Fibroblast of the conjunctiva (primary cell): ENCODE measurements at places on chromosomes 1 and 21.

GRCh38 chr21:35981514-35982070 is 78.7 kb downstream of the SETD4 start:
- no peak for DNase-seq

GRCh38 chr1:226548256-226549093 is at the start of gene STUM:
Gene STUM, plus strand, starts transcription at chr1:226548764. Its CDS starts 141 bp downstream, at chr1:226548905.
- DNase-seq = no peak

DNA sequence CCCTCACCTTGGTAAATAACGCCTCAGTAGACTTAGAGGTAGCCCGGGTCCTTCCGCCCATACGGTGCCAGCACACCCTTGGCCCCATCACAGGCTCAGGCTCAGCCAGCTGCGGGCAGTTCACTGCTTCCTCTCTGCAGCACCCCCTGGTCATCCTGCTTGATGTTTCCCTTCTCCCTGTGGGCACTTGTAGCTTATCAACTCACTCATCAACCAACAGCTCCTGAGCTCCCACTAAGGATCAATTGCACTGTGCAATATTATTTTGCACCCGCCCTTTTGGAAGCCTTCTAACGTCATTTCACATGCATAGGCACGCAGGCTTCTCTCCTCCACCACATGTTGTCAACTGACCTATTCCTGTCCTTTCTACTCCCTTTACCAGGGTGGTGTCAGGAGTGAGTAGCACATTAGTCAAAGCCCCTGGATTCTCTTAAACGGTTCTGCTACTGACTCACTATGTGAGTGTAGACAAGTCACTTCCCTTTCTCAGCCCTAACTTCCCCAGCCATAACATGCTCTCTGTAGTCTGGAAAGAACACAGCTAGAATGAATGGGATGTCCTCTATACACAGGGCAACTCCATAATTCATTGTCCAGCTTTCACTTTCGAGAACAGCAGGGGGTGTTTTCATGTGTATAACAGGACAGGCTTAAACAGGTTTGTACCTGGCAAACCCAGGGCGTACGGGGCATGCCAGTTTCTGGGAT is 47.1 kb upstream of the IRF2BP2 start:
- peak; percentile 46 for DNase-seq

GRCh38 chr1:58988752-58989151 is 204.9 kb upstream of the JUN start:
- no peak for DNase-seq

DNA sequence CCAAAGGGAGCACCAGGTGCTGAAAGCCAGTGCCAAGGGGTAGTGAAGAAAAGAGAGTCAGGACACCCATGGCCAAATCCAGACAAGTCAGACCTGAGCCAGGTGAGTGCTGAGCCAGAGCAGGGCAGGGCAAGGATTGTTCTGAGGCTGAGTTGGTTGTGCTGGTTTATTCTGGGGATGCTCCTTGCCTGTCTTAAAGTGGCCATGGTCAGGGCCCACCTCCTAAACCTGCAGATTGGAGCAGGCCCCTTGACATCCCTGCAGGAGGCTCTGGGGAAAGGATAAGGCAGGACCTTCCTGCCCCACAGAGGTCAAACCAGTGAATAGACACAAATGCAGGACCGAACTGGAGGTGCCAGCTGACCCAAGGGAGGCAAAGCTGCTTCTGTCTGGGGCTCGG is 138.4 kb downstream of the HIVEP3 start:
- DNase-seq = no peak

GRCh38 chr1:248140846-248141245 is 4.1 kb upstream of the OR2M5 start:
- DNase-seq = no peak

DNA sequence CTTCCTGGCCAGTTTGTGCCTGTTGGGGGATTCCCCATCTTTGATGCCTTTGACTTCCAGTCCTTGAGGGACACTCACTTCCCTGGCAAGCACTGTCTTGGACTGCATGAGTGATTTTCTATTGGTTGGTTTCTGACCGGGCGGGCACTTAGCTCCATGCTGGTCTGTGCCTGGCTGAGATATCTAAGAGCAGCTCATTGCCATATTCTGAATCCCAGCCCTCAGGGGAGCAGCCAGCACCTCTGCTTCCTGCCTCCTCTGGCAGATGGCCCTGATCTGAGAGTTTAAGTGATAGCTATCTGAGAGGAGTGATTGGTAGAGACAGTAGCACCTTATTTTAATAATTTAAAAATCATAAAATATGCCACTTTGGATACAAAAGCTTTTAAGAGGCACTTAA is 52.5 kb downstream of the DISC1 start:
- DNase-seq = no peak

- DNase-seq = no peak
These were observed 151.5 kb downstream of the CLEC20A start for GRCh38 chr1:178345238-178345637.

GRCh38 chr1:180053594-180054567 is 99.3 kb downstream of the CEP350 start:
- DNase-seq = no peak

DNA sequence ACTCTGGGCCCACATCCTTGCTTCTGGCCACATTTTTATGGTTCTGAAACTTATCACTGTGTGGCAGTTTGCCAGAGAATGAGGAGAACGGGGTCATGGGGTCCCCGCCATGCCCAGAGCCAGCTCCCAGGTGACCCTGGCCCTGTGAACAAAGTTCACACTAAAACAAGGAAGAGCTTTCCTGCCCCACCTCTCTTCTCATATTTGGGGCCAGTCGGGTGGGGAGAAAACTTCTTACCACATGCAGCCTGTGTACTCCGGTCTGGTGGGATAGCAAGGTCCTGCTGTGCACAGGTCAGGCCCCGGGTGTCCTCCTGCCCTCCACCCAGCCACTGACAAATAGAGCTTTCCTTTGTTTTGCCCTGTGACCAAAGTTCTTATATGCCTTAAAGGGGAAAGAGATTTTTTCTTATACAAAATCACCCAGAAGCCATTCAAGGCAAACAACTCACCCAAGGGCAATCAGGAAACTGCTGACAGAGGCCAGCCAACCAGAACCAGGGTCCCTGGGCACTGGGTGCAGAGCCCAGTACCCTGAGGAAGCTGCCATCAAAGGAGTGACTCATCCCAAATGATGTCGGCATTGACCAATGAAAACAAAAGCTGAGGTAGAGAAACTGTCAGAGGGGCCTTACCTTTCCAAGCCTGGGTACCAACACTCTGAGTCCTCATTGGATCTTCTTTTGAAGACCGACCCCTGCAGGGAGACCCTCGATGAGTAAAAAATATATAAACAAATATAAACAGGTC is 53.6 kb downstream of the OLIG1 start:
- DNase-seq = no peak

GRCh38 chr1:54136269-54136896 is 16.4 kb downstream of the CDCP2 start:
- DNase-seq = no peak

- no peak for DNase-seq
These were observed 1267.0 kb upstream of the NCAM2 start for GRCh38 chr21:19731251-19731650.

DNA sequence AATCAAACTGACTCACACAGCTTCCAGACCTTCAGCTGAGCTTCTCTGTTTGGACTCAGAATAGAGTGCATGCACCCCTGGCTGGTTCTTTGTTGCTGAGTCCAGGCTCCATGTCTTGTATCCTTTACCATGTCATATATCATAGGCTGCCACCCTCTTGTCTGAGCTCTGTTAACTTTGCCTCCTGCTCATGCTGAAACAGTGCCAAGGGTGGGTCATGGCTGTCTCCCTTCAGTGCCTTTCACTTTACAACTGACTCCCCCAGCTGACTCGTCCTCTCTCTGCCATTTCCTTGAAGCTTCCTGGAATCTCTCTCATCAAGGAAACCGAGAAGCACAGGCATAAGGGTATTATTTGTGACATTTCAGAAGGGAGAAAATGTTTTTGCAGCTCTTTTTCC is 885.3 kb downstream of the TTLL7 start:
- no peak for DNase-seq

DNA sequence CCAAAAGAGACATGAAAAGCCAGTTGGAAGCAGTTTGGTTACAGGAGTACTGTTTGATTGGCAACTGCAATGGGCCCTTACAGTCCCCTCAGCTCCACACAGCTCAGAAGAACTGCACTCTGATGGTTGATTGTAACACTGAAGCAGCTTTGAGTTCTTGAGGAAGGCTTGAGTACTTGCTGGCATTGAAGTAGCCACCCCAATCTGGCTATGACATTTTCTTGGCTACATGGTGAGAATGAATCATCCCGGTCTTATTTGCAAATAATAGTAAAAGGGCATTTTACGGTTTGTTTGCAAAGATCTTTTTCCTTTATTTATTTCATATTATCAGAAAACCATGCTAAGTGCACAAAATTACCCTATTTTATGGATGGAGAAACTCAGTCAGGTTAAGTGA is 159.7 kb upstream of the BEND5 start:
- DNase-seq = no peak

GRCh38 chr1:79969886-79970285 is 963.4 kb upstream of the ADGRL4 start:
- no peak for DNase-seq

DNA sequence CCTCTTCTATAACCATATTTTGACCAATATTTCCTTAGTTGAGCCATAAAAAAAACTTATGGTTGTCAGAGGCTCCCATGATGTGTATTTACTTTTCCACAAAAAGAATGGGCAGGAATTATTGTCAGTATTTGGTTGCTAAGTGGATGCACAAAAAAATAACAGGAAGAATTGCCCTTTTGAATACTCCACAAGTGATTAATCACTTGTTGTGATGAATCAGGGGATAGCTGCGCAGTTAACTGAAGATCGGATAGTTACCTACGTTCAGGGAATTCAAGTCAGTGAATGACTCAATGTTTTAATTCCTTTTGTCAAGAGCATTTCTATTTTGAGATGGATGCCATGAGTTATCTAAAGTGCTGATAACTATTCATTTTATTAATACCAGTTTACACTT is 785.2 kb upstream of the B3GALT2 start:
- DNase-seq = no peak

- no peak for DNase-seq
These were observed 23.3 kb downstream of the TUFT1 start for GRCh38 chr1:151563376-151563775.

GRCh38 chr1:229364207-229365065 is 21.6 kb upstream of the CCSAP start:
- no peak for DNase-seq

GRCh38 chr1:200143347-200143746 is 115.8 kb downstream of the NR5A2 start:
- no peak for DNase-seq

DNA sequence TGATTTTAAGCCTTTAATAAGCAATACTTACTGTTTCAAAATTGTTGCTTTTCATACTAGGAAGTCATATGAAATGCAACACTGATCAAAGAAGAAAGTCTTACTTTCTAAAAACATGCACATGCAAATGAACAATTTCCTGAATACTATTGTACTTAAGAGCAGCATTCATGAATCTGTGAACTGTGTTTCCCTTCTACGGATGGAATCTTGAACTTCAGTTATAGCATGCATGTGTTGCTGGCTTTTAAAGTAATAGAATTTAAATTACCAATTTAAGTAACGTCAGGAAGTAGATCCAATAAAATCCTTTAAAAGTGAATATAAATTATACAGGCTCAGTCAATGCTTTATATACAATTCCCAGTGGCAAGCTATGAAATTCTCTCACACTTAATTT is 348.9 kb downstream of the KCNT2 start:
- no peak for DNase-seq

DNA sequence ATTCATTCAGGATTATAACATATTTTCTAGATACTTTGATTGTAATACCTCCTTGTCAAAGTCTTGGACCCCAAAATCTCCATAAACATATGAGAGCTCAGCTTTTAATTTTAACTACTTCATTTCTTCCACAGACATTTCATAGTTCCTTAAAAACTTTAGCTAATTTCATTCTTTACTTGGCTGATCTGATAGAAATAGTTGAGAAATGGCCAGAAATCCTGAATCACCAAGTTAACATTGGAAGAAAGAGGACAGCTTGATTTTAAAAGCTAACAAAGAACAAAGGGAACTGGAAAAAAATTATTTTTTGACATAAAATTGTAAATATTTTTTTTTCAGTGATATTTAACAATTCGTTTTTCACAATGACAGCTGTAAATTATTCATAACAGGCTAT is 216.5 kb downstream of the NTNG1 start:
- DNase-seq = no peak

DNA sequence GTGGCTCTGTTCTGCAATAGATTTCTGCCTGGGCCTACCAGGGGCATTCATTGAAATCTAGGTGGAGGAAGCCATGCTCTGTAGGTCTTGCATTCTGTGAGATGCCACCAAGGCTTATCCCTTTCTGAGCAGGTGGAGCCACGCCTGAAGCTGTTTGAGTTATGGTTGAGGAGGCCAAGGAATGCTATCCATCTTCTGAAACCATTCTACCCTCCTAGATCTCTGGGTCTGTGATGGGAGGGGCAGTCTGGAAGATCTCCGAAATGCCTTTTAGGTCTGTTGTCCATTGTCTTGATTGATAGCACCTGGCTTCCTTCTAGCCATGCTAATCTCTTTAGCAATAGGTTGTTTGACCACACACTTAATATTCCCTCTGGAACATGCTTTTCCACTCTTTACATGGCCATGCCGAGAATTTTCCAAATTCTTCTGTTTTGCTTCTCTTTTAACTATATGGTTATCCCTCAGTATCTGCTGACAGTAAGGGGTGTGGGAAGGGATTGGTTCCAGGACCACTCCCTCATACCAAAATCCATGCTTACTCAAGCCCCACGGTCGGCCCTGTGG is 45.2 kb downstream of the AK4 start:
- DNase-seq = no peak

DNA sequence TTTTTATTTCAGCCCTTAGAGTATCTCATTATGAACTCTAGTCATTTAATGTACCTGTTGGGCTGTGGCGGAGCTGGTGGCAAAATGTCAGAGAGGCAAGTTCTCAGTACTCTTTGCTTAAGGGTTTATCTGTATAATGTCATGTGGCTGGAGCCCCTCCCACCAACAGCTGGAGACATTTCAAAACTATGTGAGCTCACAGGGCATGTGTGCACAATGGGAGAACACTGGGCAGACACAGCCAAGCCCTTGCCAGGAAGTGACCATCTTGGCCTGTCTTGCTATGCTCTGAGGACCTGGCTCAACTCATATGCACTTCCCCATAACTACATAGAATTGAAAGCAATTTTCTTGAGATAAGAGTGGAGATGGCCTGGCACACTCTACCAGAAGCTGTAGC is 296.4 kb downstream of the PTPRU start:
- no peak for DNase-seq

GRCh38 chr1:37807555-37808368 is at the start of the genes C1orf122 and YRDC:
Gene C1orf122, plus strand, starts transcription at chr1:37807790. Its CDS starts 615 bp downstream, at chr1:37808405.
Gene YRDC, minus strand, starts transcription at chr1:37808208. Its CDS starts 28 bp downstream, at chr1:37808180.
- peak; percentile 80 for DNase-seq

GRCh38 chr1:84108900-84109578 is 35.0 kb upstream of the PRKACB start:
- no peak for DNase-seq

DNA sequence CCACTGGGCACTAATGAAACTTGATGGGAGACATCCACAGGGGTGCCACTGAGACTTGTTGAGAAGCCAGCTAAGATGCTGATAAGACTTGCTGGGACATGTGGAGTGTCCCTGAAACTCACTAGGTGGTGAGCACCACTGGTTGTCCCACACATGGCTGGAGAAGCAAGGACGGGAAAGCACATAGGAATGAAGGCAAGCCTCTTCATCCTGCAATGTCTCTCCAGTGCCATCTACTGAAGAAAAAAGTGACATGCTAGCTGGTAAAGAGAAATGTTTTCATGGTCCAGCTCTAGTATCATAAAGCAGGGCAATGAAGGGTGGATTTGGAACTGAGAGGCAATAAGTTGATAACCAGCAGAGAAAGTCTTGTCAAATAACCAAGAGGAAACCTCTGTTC is 283.0 kb downstream of the PAPPA2 start:
- no peak for DNase-seq
